Stimulated activated CD4-positive, alpha-beta T cell treated with anti-CD3 and anti-CD28 coated beads, TNF-alpha, amount 100 ng/mL, for 24 hours (primary cell): ENCODE measurements at places on chromosomes 2 and 18.

GRCh38 chr18:10518595-10519255 lies 7.1 kb upstream of the NAPG start:
- no peak for DNase-seq

- DNase-seq, result no peak
These were observed 28.9 kb upstream of the ARMC9 start for GRCh38 chr2:231169488-231169887.

GRCh38 chr2:68767996-68768395 lies 33.4 kb downstream of the ARHGAP25 start:
- no peak for DNase-seq

GRCh38 chr2:15684161-15685039 lies 92.7 kb downstream of the DDX1 start:
- no peak for DNase-seq

- peak; percentile 7 for DNase-seq
These were observed 7.6 kb upstream of the MSTN start for GRCh38 chr2:190069936-190070696.

GRCh38 chr2:129002751-129003150 lies 684.1 kb upstream of the HS6ST1 start:
- DNase-seq, result no peak

DNA sequence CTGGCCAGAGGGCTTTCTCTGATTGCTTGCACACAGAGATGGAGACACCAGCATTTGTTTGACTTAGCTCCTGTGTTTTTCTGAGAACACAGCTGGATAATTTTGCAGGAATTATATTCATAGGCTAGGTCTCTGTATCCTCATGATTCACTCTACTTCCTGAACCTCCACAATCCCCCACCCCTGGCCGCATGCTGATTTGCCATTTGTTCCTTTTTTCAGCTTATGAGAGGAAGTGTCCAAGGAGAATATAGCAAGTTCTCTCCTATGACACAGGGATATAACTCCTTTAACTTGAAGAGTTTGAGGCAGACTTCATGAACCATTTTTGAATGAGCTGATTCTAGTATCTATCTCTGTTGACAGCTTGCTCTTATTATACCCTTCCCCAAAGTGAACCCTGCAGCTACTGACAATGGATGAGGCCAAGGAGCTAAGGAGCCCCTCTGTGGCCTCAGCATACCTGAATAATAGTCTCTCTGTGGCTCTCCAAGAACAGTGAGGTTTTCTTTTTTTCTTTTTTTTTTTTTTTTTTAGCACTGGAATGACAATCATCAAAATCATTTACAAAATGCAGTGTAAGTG lies 15.4 kb downstream of the CAVIN2 start:
- DNase-seq, result no peak

GRCh38 chr18:79943608-79944125 lies 7.8 kb downstream of the SLC66A2 start:
- DNase-seq, result no peak

DNA sequence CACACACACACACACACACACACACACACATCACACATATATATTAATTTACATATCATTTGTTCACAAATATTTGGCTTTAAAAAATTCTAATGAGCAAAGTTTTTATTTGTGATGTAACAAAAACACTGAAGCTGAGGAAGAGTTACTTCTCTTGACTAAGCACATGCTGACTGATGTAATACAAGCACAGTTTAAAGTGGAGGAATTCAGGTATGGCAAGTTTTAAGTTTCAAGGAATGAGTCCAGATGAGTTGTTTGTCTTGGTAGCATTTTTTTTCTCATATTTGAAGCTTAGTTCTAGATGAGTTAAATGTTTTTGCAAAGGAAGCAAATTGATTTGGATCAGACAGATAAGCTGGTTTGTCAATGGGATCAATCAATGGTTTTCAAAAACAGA lies 20.2 kb upstream of the CALCRL start:
- DNase-seq, result no peak

GRCh38 chr2:3233877-3234276 lies 143.7 kb downstream of the EIPR1 start:
- DNase-seq, result no peak

DNA sequence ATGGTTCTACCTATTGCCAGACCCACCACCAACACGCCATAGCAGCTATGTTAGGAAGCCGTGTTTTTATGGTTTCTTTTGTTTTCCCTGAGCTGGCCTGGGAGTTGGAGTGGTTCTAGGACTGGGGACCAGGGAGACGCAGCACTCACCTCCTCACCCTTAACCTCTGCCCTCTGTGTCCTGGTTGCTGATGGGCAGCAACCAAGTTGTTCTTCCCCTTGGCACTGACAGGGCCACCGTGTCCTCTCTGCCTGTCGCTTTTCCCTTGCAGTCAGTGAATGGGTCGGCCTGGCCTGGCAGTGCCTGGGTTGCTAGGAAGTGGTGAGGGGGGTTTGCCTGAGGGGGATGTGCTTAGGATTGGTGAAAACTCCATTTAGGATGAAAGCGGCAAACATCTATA lies 197.1 kb upstream of the GATA6 start:
- no peak for DNase-seq

GRCh38 chr2:172864182-172864581 lies 128.5 kb downstream of the RAPGEF4 start:
- peak; percentile 51 for DNase-seq

DNA sequence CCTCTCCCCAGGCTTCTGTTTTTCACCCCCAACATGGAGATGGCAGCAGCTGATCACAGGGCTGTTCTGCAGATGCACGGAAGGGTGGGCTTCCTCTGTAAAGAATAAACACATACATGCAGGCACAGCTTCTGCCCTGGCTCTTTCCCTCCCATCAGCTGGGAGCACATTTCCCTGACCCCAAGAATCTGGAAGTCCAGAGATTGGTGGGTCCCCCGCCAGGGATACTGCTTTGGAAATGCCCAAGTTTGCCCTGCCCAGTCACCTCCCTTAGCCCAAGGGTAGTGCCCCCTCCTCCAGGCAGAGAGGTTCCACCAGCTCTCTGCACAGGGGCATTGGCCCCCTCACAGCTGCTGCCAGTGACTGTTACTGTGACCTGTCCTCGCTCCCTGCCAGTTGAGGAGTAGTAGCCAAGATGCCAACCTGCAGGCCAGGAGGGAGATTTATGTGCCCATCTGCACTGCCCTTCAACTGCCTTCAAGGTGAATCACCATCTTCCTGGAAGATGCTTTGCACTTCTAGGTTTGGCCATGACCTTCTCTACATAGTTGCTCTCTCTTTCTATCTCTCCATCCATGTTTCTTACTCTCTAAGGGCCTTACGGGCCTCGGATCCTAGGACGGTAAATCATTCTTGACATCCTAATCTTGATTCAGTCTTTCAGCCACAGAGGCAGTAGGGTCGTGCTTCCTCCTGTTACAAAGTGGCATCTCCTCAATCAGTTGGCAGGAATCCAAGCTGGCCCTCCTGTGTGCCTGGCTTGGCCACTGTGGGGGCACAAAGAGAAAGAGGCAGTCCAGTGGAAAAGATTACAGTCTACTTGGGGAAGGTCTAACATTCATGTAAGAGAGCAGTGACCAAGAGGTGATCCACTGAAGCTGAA lies 121.8 kb downstream of the CTIF start:
- no peak for DNase-seq
